ENCODE measurements at places on chromosomes 1 and 21. TPM values are rescaled to one million over a fixed set of nuclear protein-coding genes. Genes with fewer than 3 reads are reported as not detected.

GRCh38 chr1:156908955-156909354 is 11.5 kb upstream of the LRRC71 start:
- no peak for DNase-seq

DNA sequence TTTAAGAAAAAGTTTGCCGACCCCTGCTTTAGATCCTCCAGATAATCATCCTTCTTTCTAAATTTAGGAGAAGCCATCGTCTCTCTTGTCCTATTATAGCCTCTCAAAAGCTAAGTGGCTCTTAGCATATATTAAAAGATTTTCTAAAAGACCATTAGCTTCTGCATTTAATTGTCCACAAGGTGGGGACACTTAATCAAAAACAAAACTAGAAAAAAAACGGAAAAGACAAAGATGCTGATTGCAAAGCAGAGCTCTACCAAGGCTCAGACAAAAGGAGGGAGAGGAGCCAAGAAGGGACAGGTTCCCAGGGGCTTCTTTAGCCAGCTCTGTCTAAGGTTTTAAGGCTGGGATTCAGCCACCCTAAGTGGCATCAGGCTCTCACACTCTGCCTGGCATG is 128.3 kb upstream of the HMGB4 start:
- no peak for DNase-seq

RBM11 gene
- total RNA-seq, result not detected

ITLN2 gene
- not detected for total RNA-seq

OR2T11 gene
- not detected for total RNA-seq
